ENCODE measurements at places on chromosomes 12 and 14. TPM values are rescaled to one million over a fixed set of nuclear protein-coding genes. Genes with fewer than 3 reads are reported as not detected.

SLC7A8 gene
- 0.73 TPM for total RNA-seq

ALDH1L2 gene
- 3.7 TPM for total RNA-seq

ASPG gene
- not detected for total RNA-seq

ANO4 gene
- 0.13 TPM for total RNA-seq

DAO gene
- total RNA-seq = not detected

Data from A549 treated with ZK216348 at 1 μM for 4 hours (cell line).